ENCODE measurements at places on chromosomes 12 and 14.

DNA sequence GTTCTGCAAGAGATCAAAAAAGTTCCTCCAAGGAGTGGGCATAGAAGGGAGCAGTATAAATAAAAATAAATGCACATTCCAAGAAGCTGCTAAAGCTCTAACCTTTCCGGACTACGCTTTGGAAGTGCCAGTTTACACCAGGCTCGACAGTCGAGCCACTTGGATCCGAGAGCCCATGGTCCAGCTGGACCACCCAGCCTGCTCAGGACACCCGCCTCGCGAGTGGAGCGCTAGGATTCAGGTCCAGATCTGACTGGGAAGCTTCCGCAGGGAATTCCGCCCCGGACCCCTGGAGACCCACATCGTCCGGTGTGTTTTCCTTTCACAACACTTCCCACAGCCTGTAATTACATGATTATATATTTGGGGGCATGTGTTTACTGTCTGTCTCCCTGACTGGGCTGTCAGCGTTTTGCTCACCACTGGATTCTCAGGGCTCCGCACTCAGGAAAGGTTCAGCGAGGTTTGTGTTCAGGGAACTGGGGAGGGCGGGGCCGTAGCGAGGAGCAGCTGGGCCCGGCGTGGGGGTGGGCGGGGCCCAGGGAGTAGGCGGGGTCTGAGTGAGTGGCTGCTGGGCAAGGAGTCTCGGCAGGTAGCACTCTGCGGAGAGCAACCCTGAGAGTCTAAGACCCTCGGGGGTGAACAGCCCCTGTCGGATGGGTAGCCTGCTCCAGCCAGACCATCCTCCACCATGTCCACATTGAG is 52.3 kb upstream of the TMEM263 start:
- peak; percentile 78 for DNase-seq

DNA sequence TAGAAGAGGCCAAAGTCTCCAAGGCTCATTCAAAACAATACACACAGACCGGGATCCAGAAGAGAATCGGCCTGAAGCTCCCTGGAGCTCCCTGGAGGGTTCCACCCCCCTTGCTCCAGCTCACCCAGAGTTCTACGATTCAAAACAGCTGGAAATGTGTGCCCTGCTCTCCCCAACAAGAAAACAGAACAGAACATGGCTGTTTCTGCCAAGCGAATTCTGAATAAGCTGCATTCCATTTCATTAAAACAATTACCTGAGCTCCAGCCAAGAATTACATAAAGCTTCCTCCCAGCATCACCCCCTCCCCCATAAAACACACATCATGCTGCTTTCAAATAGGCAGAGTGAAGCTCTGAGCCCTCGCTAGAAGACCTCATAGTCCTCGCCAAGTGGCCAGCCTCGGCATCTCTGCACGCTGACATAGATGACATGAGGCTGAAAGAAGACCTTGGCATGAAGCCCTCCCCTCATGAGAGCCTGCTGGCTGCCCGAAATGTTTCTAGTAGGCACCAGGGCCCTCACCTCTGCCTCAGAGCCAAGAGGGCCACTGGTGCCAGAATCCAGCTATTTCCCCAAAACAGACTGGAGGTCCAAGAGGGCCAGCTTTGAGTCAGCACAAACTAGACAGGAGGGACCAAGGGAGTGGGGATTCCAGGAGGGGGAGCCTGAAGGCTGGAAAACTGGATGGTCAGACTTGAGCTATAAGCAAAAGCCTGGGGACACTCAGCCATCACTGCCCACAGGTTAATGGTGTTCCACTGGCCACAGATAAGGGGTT is 8.3 kb downstream of the PXN start:
- DNase-seq: peak; percentile 69

DNA sequence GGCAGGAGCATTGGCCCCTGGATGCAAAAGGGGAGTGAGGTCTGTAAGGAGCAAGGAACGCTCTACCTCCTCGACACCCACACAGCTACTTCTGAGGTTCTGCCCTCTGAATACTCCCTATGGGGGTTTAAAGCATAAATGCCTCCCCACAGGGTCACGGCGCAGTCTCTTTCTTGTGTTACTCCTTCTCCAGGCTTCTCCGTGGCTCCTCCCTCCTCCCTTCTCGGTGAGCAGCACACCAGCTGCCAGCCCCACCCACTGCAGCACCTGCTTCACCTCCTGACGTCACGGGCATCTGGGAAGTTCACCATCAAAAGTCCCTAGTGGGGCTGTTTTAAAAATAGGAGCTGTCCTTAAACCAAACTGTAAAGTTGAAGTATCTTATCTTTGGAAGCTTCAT is 67.3 kb downstream of the SPTB start:
- no peak for DNase-seq

DNA sequence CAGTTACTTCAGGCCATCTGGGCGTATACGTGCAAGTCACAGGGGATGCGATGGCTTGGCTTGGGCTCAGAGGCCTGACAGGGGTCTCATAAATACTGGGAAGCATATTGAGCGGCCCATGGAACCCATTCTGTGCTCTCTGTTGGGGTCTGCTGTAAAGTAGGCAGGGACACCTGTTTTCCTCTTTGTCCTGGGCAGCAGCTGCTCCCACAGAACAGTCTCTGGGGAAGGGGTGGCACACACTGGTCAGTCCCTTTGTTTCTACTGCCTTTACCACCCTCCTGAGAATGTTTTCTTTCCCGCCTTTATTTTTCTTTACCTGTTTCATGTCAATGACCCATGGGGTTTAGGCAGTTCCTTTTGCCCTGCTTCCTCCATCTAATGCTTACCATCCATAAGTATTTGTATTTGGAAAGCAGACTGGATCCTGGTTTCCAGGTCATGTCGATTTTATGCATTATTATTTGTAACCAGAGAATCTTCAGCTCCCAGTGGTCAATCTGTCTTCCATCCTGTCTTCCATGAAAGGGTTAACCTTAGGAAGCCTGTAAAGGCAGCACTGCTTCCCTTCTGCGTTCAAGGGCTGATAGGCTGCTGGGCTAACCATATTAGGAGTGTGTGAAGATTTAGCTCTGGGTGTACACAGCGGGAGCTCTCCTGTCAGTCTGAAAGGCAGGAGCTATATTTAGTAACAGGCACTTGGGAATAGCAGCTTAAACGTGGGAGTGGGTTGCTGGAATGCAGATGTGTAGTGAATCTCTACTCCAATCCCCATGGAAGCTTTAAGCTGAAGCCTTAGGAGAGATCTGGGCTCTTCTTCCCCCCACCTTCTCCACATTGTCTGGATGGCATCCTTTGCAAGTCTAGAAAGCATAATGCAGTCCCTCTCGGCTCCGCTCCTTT is 124.0 kb downstream of the DYRK2 start:
- DNase-seq: peak; percentile 61

- DNase-seq: no peak
These were observed 193.1 kb upstream of the FLRT2 start for GRCh38 chr14:85336817-85337216.

DNA sequence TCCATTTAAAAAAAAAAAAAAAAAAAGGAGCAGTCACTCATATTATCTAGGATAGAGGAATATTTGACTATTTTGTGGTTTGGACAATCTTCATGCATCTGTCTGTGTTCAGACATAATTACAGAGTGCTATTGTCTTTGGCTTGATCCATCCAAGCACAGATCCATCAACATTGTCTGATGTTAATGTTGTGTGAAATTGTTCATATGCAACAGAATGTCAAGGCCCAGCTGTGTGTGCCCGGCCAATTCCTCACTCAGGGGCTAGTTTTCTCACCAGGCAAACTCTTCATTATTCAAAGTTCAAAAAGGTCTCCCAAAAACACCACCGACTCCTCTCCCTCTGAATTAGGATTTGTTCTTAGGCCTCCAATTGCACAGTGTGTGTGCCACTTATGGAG is 324.9 kb upstream of the TMTC1 start:
- DNase-seq: no peak

- DNase-seq: no peak
These were observed 1.1 kb upstream of the CLEC2D start for GRCh38 chr12:9668161-9669018.

DNA sequence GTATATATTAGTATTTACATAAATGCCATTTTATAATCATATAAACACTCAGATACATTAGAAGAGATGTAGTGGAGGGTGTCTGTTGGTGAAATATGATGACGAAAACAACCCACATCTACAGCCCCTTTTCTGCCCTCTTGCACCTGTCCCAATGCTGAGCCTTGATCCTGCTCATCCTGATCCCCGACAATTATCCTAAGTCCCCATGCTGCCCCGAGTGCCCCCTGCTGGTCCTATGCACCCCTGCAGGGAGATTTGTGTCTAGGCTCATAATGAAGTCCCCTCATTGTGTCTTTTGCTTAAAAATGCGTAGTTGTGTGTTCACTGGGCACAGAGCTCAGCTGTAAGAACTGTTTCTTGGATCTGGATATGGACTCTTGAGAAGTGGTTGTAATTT is 554.5 kb downstream of the TMEM121 start:
- no peak for DNase-seq

DNA sequence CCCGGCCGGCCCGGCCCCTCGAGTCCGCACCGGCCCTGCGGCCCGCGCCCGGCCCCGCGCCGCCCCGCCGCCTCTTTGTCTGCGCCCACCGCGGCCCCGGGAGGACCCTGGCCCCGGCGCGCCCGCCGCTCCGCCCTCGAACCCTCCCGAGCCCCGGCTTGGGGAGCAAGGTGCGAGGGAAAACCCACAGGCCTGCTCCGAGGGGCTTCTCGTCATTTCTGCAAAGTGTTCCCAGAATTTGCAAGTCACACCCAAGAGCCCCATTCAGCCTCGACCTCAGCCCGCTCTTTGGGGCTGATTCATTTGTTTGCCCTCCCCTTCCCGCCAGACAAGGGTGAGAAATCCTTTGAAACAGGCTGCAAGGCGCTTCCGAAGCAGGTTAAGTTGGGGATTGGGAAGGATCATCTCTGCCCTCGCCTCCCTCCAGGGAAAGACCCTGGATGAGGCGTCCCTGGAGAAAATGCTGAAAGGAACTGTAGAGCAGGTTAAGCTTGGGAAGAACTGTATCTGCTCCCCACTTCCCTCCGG is 325 bp upstream of the CLIP1 start:
- peak; percentile 73 for DNase-seq

- DNase-seq: no peak
These were observed 55.5 kb downstream of the CDC42BPB start for GRCh38 chr14:103001651-103002396.

GRCh38 chr12:101501410-101501995 is 26.4 kb downstream of the SPIC start:
- no peak for DNase-seq

DNA sequence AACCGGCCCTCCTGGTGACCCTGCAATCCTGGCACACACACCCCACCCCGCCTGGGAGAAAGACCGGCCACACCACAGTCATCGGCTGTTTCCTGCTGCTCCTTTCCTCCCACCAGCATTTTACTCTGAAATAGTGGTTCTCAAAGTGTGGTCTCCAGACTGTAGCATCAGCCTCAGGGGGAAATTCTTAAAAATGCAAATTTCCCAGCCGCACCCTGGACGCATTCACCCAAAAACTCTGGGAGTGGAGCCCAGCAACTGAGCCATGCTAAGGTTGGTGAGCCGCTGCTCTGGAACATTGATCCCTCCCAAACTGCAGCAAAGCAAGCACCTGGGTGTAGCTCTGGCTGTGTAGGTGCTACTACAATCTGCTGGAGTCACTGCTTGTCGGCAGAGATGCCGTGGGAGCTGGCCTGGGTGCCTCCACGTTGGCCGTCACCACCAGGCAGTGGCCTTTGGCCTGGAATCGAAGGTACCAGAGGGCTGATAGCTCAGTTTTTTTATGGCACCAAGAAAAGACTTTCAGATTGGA is 38.4 kb upstream of the BCL2L14 start:
- no peak for DNase-seq

DNA sequence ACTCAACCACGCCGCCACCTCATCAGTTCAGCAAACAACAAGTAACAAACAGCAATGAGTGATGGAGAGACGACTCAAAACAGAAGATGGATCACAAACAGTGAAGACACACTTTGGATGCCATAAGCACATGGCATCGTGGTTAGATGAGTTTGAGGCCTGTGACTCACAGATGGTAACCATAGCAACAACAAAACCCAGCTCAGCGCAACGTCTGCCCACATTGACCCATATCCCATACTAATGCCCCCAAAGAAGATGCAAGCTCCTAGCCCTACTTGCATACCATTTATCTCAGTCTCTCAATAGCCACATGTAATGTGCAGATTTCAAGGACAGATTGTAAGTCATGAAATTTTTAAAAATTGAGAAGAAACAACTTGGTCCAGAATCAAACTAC is 1322.3 kb upstream of the TMEM132C start:
- DNase-seq: no peak

DNA sequence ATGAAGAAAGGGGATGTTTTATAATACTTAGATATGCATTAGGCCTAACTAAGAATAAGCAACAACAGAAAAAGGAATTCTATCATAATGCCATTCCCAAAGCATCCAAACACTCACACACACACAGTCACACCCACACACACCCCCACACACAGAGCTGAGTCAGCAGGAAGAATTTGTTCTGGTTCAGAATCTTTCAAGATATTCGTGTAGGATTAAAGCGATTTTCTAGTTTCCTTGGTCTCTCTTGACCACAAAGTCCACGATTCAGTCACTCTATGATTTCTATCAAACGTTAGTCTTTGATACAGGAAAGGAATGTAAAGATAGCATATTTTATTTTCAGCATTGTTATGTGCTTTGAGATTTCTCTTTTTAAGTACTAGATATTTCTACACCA is 382.6 kb upstream of the DCN start:
- no peak for DNase-seq

DNA sequence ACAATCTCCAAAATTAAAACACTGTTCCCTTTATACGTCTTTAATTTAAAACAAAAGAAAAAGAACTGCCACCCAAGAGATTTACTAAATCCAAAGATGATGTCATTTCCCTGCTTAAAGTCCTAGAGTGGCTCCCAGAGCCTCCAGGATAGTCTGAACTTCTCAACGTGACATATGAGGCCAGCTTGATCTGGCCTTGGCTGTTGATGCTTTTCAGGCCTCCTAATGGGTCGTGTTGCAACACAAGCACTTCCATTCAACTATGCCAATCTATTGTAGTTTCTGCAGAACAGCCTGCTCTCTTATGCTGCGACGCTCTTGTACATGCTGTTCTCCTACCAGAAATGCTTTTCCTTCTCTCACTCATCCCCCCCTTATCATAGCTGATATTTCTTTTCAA is 35.7 kb downstream of the LGR5 start:
- DNase-seq: no peak

GRCh38 chr14:48350971-48351370 is 675.6 kb upstream of the MDGA2 start:
- no peak for DNase-seq

DNA sequence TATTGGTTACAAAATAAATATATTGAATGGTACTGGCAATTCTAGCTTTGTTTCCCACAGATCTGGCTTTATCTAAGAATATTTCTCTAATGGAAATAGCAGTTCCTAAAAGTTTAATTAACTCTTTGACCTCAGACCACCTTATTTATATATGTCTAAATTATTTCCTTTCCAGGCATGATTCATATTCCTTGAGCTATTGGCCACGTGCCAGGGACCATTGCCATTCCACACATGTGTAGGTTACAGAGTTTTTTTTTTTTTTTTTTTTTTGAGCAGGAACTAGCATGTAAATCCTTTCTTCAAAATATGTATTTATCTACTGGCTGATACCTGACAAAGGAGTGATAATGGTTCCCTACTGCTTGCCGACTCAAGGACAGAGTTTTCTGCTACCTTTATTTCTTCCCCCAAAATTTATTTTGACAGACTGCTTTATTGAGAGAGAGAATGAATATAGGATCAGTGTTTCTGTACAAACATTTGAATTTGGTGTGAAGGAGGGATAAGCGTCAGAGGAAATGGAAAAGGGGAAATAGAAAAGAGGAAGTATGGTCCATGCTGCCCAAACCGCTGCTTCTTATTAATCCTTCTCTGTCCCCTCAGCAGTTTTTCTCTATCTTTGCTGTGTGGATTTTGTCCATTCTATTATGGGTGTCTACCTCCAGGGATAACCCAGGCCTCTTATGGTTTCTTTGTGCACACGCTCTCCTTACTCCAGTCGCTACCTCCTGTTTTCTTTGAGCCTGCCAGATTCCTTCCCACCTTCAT is 36.4 kb downstream of the PDE3A start:
- DNase-seq: no peak
